ENCODE measurements at places on chromosomes 12 and 14. TPM values are rescaled to one million over a fixed set of nuclear protein-coding genes. Genes with fewer than 3 reads are reported as not detected.

ITGB7 gene
- 18.9 TPM for total RNA-seq

SLC41A2 gene
- 14.7 TPM for total RNA-seq

DNA sequence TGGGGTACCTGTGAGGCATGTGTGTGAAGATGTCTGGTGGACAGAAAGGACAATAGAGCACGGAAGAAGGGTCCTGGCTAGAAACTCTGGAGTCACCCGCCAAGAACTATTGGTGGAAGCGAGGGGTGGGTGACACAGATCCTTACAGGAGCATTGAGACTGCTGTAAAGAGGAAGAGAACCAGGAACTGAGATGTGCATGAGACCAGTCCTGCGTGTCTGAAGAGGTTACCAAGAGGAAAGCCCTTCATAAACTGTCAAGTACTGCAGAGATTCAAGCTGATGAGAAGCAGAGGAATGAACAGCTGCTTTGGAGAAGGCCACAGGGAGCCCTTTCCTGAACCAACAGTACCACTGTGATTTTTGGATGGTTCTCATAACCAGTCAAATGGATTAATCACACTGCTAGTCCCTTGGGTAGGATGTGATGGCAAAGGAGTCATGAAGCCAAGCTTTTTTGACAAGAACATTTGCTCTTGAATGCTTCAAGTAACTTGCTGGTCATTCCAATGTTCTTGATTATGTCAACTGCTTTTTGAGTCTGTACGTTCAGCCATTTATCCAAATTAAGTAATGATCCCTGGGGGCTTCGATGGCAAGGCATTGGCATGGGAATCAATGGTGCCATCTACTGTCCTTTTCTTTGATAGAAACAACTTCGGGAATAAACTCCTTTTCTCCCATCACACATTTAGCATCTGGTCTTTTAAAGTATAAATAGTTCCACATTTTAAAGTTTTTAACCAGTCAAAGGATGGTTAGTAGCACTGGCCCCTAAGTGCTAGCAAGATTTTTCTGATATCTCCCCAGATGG lies 42.9 kb downstream of the GPR135 start:
- H3K4me3 ChIP-seq, result no peak overlapping the region
- no peak overlapping the region for H3K27ac ChIP-seq
- no peaks in the 10 kb centered on the region for H3K36me3 ChIP-seq
- no peaks in the 10 kb centered on the region for H3K27me3 ChIP-seq

DNA sequence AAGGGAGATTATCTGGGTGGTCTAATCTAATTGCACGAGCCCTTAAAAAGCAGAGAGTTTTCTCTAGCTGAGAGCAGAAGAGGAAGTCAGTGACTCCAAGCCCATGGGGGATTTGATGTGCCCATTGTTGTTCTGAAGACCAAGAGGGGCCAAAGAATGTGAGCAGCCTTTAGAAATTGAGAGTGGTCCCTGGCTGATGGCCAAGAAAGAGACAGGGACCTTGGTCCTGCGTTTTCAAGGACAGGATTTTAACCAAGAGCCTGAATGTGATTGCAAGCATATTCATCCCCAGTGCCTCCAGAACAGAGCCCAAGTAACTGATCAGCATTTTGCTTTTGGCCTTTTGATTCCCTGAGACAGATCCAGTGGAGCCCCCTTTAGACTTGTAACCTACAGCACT lies 1353.9 kb downstream of the AACS start:
- H3K27ac ChIP-seq, result no peak overlapping the region
- no peak for DNase-seq

SVOP gene
- 0.05 TPM for total RNA-seq

DNA sequence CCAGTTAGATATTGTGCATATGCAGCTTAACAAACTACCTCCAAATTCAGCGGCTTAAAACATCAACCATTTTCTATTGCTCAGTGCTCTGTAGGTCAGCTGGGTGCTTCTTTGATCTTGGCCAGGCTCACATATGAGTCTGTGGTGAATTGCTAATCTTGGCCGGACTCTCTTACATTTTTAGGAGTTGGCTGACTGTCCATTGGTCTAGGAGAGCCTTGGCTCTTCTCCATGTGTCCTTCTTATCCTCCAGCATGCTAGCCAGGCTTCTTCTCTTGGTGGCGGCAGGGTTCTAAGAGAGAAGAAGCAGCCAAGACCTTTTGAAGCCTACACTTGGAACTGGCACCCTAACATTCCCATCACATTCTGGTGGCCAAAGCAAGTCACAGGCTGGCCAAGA lies 174.3 kb upstream of the PWP1 start:
- H3K27me3 ChIP-seq, result no peaks in the 10 kb centered on the region
- no peaks in the 10 kb centered on the region for H3K36me3 ChIP-seq
- no peaks in the 10 kb centered on the region for H3K4me1 ChIP-seq
- DNase-seq, result no peak

DNA sequence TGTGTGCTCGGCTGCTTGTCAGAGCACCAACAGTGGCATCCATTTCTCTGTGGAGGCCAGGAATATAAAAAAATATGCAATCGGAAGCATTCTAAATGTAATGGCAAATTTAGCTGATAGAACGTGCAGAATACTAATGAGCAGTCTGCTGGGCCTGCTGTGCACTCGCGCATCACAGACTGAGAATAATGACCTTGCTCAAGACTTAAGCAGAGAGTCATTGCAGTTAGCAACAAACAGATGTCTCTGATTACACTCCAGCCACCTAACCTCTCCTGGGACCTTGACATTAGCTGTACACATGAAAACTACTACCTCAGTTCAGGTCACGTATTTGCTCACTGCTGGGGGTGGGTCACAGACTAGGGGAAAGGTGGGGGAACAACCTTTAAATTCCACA lies 269.2 kb upstream of the DAAM1 start:
- no peaks in the 10 kb centered on the region for H3K36me3 ChIP-seq
- no peak for DNase-seq
- H3K27me3 ChIP-seq, result no peaks in the 10 kb centered on the region
- H3K4me3 ChIP-seq, result no peak overlapping the region

DNA sequence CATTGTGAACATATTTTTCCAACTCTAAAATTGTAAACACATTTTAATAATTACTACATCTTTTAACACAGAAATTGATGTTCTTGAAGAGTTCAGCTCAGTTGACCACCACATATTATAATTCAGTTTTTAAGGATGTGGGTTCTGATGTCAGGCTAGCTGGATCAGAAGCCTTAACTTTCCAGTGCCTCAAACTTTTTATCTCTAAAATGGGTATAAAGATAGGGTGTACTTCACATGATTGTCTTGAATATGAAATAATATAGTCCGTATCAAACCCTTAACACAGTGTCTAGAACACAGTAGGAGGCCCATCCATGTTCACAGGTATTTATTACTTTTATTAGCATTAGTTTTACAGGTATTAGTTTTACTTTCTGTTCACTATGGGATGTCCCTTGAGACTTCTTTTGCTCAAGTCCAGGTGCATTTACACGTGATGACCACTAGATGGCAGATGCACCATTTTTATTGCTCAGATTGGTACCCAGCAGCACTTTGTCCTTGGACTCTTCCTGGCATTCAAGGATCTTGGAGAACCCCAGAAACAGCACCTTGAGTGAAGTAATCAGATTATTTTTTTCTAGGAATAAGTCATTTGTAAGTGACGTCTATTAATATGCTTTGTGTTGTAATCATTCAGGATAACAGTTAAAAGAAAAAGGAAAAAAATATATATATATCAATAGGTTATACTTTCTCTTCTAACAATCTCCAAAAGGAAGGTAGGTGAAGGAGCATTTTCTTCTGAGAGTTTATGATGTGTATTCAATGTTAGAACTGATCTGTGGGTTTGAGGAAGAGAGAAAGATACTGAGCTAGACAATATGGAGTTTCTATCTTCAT lies 580.2 kb downstream of the ETNK1 start:
- no peaks in the 10 kb centered on the region for H3K4me1 ChIP-seq
- H3K4me3 ChIP-seq, result no peak overlapping the region
- H3K27me3 ChIP-seq, result no peaks in the 10 kb centered on the region
- no peak overlapping the region for H3K27ac ChIP-seq
- peak; percentile 36 for DNase-seq
- H3K36me3 ChIP-seq, result no peaks in the 10 kb centered on the region

- H3K36me3 ChIP-seq, result no peaks in the 10 kb centered on the region
- H3K27me3 ChIP-seq, result no peaks in the 10 kb centered on the region
- no peak overlapping the region for H3K27ac ChIP-seq
- H3K4me3 ChIP-seq, result no peak overlapping the region
- DNase-seq, result no peak
These were observed 52.0 kb upstream of the NTF3 start for GRCh38 chr12:5379749-5380496.

ARHGEF25 gene
- 2.0 TPM for total RNA-seq

- DNase-seq, result no peak
- H3K4me3 ChIP-seq, result no peak overlapping the region
- no peaks in the 10 kb centered on the region for H3K27me3 ChIP-seq
- no peaks in the 10 kb centered on the region for H3K36me3 ChIP-seq
- no peaks in the 10 kb centered on the region for H3K4me1 ChIP-seq
- H3K27ac ChIP-seq, result no peak overlapping the region
These were observed 28.0 kb upstream of the LGR5 start for GRCh38 chr12:71411635-71412034.

TMEM229B gene
- 13.7 TPM for total RNA-seq

- H3K4me3 ChIP-seq, result no peak overlapping the region
- H3K36me3 ChIP-seq, result no peaks in the 10 kb centered on the region
These were observed 108.7 kb downstream of the PTGER2 start for GRCh38 chr14:52422650-52423356.

GRCh38 chr14:44271637-44272036 lies 235.4 kb downstream of the FSCB start:
- no peak for DNase-seq
- H3K27ac ChIP-seq, result no peak overlapping the region
- no peak overlapping the region for H3K4me3 ChIP-seq
- no peaks in the 10 kb centered on the region for H3K36me3 ChIP-seq

BTG1 gene
- total RNA-seq, result 38.1 TPM

- no peaks in the 10 kb centered on the region for H3K27me3 ChIP-seq
- no peak for DNase-seq
- no peak overlapping the region for H3K27ac ChIP-seq
- no peaks in the 10 kb centered on the region for H3K4me1 ChIP-seq
These were observed 147.1 kb downstream of the MYRFL start for GRCh38 chr12:69972136-69972535.

DNA sequence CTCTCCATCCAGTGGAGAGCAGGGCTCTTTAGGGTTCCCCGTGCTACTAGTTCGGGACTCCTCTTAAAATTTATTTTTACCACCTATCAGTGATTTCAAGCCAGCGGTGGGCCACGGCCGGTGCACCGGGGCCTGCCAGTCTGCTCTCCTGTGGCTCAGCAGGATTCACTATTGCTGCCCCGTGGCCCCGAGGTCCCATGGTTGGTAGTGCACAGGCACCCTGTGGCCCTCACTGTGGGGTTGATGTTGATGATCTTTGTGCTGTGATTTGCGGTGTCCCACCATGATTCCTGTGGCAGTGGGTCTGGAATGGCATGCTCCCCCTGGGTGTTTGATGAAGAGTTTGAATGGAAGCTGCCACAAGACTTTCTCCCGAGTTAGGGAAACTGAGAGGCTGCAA lies 12.6 kb upstream of the MEG3 start:
- no peaks in the 10 kb centered on the region for H3K4me1 ChIP-seq
- H3K27me3 ChIP-seq, result peaks cover 11% of the 10 kb centered on the region
- no peak overlapping the region for H3K4me3 ChIP-seq
- H3K27ac ChIP-seq, result no peak overlapping the region
- H3K36me3 ChIP-seq, result no peaks in the 10 kb centered on the region
- DNase-seq, result no peak

DNA sequence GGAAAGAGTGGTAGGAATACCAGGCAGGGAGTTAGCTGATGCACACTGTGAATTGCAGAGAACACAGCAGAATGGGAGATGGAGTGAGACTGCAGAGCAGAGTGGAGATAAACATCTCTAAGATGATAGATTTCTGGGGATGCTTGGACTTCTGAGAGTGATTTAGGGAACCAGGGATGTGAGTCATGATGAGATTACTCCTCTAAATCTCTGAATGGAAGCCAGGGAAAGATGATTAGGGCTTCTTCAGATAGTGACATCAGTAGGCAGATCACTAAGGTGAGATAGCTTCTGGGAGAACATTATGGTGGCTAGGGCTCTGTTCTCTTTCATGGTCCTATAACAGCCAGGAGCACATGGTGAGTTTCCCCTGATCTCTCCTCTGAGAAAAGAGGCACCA lies 501.5 kb upstream of the USP15 start:
- H3K27ac ChIP-seq, result no peak overlapping the region
- no peak for DNase-seq
- no peaks in the 10 kb centered on the region for H3K27me3 ChIP-seq
- no peaks in the 10 kb centered on the region for H3K4me1 ChIP-seq
- H3K4me3 ChIP-seq, result no peak overlapping the region

GRCh38 chr12:129901254-129901653 lies 2.6 kb downstream of the TMEM132D start:
- H3K4me1 ChIP-seq, result no peaks in the 10 kb centered on the region
- H3K4me3 ChIP-seq, result no peak overlapping the region
- H3K27ac ChIP-seq, result no peak overlapping the region
- no peak for DNase-seq

OR6C2 gene
- not detected for total RNA-seq

GLI1 gene
- total RNA-seq, result 0.85 TPM

DNA sequence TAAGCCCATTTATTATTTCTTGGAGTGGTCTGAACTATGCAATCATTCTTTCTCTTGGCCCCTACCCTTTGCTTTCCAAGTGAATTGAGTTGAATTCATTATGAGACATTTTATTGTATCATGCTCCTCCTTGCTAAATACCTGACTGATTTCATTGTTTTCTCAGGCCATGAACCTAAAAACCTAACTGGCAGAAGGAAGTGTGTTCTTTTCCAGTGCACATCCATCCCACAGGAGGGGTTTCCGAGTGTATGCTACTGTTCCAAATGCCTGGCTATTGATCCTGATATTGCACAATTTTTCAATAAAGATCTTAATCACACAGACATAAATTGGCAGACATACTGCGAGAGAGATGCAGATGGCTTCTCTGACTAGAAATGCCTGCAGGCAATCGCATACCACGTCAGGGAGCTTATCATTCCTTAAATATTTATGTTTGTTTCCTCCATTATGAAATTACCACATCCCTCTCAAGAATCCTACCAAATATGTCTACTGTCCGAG lies 162.2 kb upstream of the EGLN3 start:
- no peaks in the 10 kb centered on the region for H3K27me3 ChIP-seq
- H3K27ac ChIP-seq, result no peak overlapping the region
- no peak for DNase-seq
- H3K4me3 ChIP-seq, result no peak overlapping the region
- H3K4me1 ChIP-seq, result no peaks in the 10 kb centered on the region

- no peaks in the 10 kb centered on the region for H3K27me3 ChIP-seq
- no peaks in the 10 kb centered on the region for H3K36me3 ChIP-seq
These were observed 393.3 kb upstream of the RPL10L start for GRCh38 chr14:47044841-47045240.

- H3K27me3 ChIP-seq, result peaks cover 61% of the 10 kb centered on the region
- peaks cover 26% of the 10 kb centered on the region for H3K4me1 ChIP-seq
- H3K4me3 ChIP-seq, result no peak overlapping the region
- no peaks in the 10 kb centered on the region for H3K36me3 ChIP-seq
- H3K27ac ChIP-seq, result no peak overlapping the region
These were observed 1.4 kb downstream of the PTHLH start for GRCh38 chr12:27971121-27971489.

DTX1 gene
- 4.4 TPM for total RNA-seq

GRCh38 chr12:52752516-52752915 lies 24.6 kb downstream of the KRT76 start:
- DNase-seq, result no peak
- H3K4me1 ChIP-seq, result peaks cover 2% of the 10 kb centered on the region
- H3K27ac ChIP-seq, result no peak overlapping the region
- H3K27me3 ChIP-seq, result no peaks in the 10 kb centered on the region
- no peak overlapping the region for H3K4me3 ChIP-seq

All from thymus (tissue), 14 donors.